Activated T-cell treated with anti-CD3 and anti-CD28 coated beads, Interleukin-2, amount 50 U/mL, for 4 hours (primary cell): ENCODE measurements at places on chromosomes 6 and 20.

DNA sequence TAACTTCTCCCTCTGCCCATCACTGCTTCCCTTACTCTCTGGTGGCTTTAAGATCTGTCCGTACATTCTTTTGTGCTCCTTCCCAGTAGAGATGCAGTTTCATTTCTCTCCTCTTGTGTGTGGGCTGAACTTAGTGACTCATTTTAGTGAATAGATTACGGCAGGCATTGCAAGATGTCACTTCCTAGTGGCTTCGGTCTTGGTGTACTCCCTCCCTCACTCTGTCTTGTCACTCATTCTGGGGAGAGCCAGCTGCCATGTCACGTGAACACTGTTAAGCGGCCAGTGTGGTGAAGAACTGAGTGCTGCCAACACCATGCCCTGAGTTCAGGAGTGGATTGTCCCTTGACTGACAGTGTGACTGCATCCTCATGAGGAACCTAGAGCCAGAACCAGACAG is 115.9 kb downstream of the OTOR start:
- DNase-seq = no peak

DNA sequence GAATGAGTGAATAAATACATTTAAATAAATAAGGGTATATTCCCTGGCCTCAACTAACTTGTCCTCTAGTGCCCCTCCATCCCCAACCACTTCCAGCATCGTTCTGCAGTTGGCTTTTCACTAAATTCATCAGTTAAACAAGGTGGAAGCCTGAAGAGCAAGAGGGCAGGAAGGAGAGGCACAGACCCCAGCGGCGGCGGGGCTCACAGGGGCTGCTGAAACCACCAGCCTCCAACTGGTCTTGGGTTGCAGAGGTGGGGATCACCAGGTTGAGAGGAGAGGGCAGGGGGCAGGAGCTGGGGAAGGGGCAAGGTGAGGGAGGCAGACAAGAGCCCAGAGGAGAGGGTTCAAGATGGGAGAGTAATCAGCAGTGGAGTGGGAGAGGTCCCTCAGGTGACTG is 27.1 kb downstream of the KCNK5 start:
- DNase-seq = no peak

DNA sequence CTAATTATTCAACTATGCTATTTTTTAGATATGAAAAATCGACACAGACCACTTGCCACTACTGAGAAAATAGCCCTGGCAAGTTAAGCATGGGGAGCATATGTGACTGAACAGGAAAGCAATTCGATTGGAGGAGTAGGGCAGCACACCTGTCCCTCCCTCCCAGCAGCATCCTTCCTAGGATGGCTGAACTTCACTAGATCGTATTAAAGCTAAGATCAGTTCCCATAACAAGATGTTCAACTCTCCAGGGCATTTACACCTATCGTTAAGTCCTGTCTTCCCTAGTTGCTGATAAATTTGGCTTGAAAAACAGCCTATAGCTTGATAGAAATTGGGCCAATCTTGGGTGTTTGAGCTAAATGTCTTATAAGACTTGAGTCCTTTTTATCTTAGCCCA is 7.0 kb downstream of the PPP1R10 start:
- no peak for DNase-seq

- no peak for DNase-seq
These were observed 8.5 kb upstream of the MRS2 start for GRCh38 chr6:24394061-24394779.

GRCh38 chr20:46388201-46388836 is 18.1 kb downstream of the ELMO2 start:
- DNase-seq = no peak
